ENCODE measurements at places on chromosomes 16 and 17.

DNA sequence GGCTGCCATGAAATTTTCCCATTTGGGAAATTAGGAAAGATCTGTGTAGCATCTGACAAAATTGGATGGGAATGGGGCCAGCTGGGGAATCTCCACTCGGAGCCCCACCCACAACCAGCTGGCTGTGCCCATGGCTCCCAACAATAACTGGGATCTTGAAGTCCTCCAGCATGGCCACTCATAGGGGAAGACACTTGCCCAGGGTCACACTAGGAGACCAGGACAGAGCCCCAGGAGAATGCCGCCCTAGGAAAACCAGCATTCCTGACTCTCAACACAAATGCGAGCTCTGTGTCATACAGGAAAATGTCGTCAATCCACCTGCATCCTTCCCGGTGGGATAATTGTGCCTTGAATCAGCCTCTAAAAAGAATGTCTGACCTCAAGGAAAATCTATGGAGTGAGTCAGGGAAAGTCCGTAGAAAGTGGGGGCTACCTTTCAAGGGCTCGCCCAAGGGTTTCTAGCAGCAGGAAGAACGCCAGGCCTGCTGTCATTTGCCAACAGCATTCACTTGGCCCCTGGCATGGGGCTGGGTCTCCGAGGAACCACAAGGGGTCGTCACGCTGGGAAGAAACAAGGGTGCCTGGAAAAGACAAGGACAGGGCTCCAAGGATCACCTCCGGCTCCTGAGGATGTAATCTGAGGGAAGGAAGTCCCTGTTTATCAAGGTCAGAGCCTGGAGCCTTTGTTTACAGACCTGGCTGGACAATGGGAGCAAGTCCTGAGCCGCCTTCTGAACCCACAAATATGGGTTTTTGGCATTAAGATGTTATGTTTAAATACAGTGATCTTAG is 15.9 kb downstream of the CDH5 start:
- DNase-seq, result no peak

DNA sequence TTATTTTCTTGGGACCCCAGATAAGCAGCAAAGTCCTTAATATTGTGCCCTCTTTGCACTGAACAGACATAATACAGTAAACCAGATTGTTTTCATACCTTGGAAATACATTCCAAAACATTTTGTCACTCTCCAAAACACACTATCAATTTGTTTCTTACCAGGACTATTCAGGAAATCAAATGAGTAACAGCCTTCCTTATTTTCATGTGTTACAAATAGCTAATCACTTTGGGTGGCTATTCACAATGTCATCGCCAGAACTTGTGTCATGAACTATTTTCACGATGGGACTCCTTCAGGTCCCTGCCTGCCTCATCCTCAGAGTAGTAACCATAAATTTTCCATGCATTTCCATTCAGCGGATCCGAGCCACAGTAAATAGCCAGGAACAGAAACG is 104.5 kb downstream of the MAP2K6 start:
- DNase-seq, result no peak

DNA sequence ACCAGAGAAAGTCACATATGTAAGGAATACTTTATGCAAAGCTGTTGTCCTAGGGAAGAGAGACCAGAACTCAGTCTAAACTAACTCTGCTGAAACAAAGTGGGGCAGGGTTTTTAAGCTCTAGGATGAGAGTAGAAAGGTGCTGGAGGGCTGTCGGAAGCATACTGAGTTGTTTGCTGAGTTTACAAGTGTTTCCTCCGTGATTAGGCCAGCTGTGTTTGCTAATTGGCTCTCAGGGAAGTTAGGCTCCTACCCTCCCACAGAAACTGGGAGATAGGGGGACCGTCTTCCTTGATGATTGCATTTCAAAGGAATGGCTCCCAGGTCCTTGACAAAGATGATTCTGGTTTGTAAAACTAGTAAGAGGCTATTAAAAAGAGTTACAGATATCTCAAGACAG is 24.4 kb upstream of the CRYM start:
- DNase-seq, result no peak

GRCh38 chr16:87538160-87538559 is 45.3 kb upstream of the ZCCHC14 start:
- DNase-seq, result no peak

GRCh38 chr16:23466162-23466885 is 13.3 kb upstream of the COG7 start:
- DNase-seq, result no peak

DNA sequence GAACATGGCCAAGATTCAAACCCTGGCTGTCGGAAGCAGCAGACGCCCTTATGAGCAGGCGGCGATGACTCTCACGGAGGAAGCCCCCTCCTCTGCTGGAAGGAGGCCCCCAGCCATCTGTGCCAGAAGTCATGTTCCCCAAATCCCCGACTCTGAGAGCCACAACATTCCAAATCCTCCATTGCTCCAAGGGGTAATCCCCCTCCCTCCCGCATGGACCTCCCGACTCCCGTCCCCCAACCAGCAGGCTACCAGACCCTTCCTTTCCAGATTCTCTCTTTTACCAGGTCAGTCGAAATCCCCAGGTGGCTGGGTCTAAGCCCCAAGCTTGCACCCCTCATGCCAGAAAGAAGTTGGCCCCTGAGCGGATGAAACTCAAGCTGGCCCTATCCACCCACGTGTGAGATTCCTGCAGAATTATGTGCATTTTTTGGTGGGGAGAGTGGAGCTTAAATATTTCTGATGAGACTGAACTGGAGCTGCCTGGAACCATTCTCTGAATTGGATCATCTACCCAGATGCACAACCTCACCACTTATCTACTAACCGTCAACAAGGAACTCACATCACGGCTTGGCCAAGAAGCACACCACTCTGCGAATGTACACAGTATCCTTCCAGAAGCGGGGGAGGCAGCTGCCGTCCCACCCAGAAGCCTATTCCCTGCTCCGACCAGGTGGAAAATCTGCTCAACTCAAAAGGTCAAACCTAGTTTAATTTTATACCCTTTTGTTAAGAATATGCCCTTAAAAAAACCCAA is 283.5 kb downstream of the C16orf95 start:
- DNase-seq, result no peak

- no peak for DNase-seq
Observed at GRCh38 chr16:65604771-65605170, 482.9 kb upstream of the CDH11 start.
